ENCODE measurements at places on chromosomes 11 and 22.

- DNase-seq: no peak
These were observed 44.3 kb downstream of the LINC01488 start for GRCh38 chr11:69525516-69526452.

GRCh38 chr11:43282607-43283440 is 29.0 kb upstream of the API5 start:
- DNase-seq: no peak

- no peak for DNase-seq
These were observed 22.0 kb downstream of the MFNG start for GRCh38 chr22:37464181-37464580.

GRCh38 chr11:130085671-130086290 is 16.1 kb downstream of the APLP2 start:
- DNase-seq: no peak

- no peak for DNase-seq
These were observed 1031.2 kb downstream of the BRD1 start for GRCh38 chr22:48796310-48797015.

GRCh38 chr11:17979770-17980371 is 33.0 kb downstream of the SERGEF start:
- no peak for DNase-seq

DNA sequence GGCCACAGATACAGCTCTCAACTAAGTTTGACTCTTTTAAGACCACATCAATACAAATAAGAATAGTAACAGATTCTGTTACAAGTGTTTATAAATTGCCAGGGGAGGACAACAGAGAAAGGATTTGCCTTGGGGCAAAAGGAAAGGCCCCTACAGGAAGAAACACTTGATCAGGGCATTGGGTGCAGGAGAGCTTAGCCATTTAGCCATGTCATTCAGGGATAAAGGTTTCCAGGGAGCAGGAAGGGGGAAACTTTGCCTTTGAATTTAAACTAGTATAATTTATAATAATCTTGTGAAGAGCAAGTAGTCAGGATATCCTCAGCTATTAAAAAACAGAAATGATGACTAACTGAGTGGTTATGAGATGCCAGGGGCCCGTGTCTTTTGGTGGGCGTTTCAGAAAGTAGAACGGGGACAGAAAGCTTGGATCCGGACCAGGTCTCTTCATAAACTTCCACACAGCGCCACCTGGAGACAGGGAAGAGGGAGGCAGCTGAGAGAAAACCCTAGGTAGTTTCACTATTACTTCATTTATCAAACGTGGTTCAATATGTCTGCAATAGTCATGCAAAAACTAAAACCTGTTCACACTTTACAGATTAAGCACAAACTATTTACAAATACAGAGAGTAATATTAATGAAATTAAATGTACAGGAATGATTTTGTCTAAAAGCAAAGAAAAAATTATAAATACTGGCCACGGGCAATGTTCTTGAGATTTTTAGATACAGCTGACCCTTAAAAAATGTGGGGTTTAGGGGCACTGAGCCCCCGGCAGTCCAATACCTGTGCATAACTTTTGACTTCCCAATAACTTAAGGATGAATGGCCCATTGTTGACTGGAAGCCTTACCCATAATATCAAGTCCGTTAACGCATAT is 11.0 kb upstream of the SLC5A4 start:
- DNase-seq: peak; percentile 6

GRCh38 chr11:95282291-95282751 is 51.3 kb upstream of the SESN3 start:
- DNase-seq: no peak

DNA sequence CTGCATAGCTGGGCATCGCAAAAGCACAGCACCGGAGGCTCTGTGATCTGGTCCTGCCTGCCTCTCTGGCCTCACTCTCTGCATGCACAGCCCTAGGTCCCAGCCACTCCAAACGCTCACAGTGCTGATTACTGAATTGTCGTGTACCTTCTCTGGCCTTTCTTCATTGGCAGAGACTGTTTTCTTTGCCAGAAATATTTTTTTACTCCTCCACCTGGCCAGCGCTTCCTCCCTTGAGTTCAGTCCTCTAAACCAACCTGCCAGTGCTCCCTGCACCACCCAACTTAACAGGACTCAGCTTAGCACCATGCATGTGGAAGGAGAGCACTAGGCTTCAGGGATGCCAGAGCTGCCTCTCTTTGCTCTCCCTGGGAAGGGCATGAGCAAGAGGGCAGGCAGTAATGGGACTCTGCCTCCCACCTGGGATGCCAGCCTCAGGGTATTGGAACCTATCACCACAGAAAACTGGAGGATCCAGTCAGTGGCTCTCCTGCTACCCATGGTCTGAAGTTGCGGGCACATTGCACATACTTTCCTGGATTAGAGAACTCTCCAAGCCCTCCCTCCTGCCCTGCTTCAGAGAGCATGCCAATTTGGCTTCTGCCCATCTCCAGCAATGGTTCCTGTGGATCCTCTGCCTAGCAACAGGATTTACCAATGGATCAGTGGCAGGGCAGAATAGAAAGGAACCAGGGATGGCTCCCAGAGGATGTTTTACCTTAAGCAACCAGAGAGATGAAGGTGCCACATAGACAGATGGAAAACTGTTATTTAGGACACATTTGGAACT is 37.0 kb upstream of the GNAZ start:
- no peak for DNase-seq

- no peak for DNase-seq
These were observed 305.9 kb upstream of the MTNR1B start for GRCh38 chr11:92663539-92663938.

GRCh38 chr11:112975051-112975450 is 13.8 kb downstream of the NCAM1 start:
- no peak for DNase-seq

DNA sequence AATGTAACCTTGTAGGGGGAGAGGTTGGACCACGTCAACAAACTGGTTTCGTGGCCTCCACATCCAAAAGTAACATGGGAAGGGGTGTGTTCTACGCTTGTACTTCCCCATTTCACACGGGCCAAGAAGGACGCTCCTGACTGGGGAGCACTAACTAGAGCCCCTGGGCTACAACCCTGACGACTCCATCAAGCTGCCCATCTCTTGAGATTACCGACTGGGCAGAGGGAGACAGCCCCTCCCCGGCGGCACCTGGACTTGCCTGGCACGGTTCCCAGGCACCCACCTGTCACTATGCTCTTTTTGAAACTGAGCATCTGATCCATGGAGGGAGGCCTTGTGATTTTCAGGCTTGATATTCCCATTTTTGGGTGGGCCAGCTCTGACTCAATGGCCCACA is 68.5 kb downstream of the SHANK2 start:
- no peak for DNase-seq

- no peak for DNase-seq
These were observed 5.6 kb downstream of the TUB start for GRCh38 chr11:8086571-8086970.

- no peak for DNase-seq
These were observed 105.0 kb upstream of the RAG2 start for GRCh38 chr11:36703055-36703404.

DNA sequence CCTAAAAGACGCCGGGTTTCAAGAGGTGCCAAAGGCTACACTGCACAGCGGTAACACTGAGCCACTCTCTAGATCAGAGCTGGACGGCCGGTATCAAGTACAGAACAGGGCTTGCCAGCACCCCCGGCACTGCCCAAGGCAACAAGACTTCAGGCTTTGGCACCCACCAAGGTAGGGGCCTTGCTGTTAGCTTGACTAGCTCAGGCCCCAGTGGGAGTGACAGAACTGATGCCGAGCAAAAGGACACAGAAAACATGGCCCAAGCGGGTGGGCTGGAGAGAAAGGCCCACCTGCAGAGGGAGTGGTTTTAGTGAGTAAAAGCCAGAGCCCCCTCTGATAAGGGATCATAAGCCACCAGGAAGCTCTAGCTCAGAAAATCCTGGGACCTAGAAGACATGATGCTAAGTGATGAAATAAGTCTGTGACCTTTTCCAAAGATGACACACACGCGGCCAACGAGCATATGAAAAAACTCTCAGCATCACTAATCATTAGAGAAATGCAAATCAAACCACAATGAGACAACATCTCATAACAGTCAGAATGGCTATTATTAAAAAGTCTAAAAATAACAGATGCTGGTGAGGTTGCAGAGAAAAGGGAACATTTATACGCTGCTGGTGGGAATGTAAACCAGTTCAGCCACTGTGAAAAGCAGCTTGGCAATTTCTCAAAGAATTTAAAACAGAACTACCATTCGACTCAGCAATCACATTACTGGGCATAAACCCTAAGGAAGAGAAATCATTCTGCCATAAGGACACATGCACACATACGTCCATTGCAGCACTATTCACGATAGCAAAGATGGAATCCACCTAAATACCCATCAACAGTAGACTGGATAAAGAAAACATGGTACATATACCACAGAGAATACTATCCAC is 12.9 kb downstream of the EHD1 start:
- DNase-seq: no peak

- DNase-seq: no peak
These were observed 439.0 kb upstream of the CCDC90B start for GRCh38 chr11:83725269-83725560.

- DNase-seq: no peak
These were observed 2.0 kb downstream of the CDC42EP1 start for GRCh38 chr22:37562049-37562875.

- DNase-seq: no peak
These were observed 88.1 kb upstream of the NARS2 start for GRCh38 chr11:78662811-78663210.

- no peak for DNase-seq
These were observed 60.2 kb downstream of the USP47 start for GRCh38 chr11:11901929-11902328.

DNA sequence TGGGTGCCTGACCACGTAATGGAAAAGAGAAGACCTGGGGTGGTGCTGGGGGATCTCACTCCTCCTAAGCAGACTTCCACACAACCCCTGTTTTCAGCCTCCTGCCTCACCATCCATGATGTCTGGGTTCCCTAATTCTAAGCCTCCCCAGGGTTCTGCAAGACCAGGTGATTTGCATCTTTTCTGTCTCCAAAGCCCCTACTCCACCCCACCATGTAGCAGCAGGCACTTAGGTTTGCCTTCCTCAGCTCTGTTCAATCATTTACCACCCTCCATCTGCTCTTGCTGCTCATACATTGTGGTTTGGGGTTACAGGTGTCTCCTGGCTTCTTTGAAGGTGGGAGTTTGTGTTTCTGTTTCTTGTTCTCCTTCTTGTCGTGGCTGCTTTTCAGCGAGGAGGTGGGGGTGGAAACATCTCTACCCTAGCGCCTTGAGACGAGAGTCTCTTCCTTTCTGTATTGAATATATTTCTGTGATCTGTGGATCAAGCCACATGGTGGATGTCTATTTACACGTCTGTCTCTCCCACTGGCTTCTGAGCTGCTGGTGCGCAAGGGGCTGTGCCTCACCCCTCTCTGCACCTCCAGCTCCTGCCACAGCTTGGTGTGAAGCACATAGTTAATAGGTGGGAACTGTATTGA is 6.6 kb upstream of the SSTR3 start:
- no peak for DNase-seq

DNA sequence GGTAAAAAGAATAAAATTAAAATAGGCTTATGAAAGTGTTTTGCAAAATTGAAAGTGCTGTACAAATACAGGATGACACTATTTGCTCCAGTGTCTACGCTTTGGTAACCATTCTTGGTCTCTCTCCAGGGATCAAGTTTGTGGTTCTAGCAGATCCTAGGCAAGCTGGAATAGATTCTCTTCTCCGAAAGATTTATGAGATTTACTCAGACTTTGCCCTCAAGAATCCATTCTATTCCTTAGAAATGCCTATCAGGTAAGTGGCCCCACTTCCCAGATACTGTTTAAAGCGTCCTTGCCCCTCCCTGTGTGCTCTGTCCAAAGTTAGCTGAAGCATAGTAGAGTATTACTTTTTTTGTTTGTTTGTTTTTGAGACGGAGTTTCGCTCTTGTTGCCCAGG is 3.1 kb downstream of the TRAPPC4 start:
- DNase-seq: no peak

- DNase-seq: no peak
These were observed 2.6 kb downstream of the NDUFV1 start for GRCh38 chr11:67609316-67609715.

- DNase-seq: no peak
These were observed 10.3 kb downstream of the PARVG start for GRCh38 chr22:44191036-44191454.

DNA sequence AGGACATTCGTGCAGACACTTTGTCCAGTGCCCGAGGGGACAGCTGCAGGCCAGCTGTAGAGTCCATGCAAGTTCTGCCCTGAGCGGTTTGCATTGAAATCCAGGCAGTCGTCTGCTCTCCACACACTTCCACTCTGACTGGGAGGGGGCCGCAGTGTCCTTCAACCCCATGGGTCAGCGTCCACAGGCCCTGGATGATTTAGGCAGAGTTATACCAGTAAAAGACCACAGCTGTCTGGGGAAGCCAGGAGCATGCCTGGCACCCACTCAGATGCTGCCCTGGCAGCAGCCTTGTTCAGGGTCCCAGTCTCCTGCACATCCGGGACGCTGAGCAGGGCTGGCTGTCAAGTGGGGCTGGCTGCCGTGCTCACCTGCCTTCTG is 26.5 kb downstream of the KRTAP5-5 start:
- no peak for DNase-seq

GRCh38 chr11:39365809-39366436 is 2093.5 kb downstream of the LRRC4C start:
- no peak for DNase-seq

DNA sequence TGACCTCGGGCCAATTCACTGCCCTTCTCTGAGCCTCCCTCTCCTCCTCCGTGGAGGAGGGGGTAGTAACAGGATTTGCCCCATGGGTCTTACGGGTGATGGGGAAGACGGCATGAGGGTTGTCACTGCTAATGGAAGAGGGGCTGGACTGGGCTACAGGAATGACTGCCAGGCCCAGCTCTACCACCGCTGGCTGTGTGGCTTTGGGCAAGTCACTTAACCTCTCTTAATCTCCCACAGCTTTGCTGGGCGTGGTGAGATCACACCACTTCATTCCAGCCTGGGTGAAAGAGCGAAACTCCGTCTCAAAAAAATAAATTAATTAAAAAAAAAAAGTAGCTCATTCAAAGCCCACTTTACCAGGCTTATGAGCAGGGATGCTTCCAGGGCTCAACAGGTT is 2.8 kb downstream of the SYT12 start:
- no peak for DNase-seq

DNA sequence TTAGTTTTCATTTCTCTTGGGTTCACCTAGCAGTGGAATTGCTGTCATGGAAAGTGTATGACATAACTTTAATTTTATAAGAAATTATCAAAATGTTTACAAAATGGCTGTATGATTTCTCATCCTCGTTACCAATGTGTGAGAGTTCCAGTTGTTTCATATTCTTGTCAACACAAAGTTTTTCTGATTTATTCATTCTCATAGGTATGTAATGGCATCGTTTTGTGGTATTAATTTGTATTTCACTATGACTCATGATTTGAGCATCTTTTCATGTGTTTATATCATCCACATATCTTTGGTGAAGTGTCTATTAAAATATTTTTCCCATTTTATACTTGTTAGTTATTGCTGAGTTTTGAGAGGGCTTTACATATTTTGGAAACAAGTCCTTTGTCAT is 5.5 kb downstream of the FAM111B start:
- no peak for DNase-seq

DNA sequence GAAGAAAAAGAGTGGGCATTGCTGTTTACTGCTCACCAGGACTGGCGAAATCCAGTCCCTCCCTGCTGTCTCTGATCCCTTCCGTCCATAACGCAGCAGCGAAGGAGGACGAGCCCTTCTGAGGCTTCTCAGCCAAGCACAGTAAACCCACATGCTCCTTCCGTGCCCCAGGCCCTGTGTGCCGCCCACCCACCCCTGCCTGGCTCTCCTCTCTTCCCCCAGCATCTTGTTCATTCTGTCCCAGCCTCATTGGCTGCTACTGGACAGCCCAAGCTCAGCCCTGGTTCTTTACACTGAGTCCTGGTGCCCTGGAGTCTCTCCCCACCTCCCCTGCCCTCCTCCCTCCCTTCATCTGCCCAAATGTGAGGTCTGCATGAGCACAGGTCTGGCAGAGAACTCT is 559.7 kb downstream of the BRD1 start:
- DNase-seq: no peak

Data from NCI-H2081 treated with DMSO at 0.1 percent for 48 hours (cell line).